ENCODE measurements at places on chromosomes 3 and 15.

- peak; percentile 62 for DNase-seq
These were observed 5.2 kb downstream of the SNX1 start for GRCh38 chr15:64100958-64101357.

DNA sequence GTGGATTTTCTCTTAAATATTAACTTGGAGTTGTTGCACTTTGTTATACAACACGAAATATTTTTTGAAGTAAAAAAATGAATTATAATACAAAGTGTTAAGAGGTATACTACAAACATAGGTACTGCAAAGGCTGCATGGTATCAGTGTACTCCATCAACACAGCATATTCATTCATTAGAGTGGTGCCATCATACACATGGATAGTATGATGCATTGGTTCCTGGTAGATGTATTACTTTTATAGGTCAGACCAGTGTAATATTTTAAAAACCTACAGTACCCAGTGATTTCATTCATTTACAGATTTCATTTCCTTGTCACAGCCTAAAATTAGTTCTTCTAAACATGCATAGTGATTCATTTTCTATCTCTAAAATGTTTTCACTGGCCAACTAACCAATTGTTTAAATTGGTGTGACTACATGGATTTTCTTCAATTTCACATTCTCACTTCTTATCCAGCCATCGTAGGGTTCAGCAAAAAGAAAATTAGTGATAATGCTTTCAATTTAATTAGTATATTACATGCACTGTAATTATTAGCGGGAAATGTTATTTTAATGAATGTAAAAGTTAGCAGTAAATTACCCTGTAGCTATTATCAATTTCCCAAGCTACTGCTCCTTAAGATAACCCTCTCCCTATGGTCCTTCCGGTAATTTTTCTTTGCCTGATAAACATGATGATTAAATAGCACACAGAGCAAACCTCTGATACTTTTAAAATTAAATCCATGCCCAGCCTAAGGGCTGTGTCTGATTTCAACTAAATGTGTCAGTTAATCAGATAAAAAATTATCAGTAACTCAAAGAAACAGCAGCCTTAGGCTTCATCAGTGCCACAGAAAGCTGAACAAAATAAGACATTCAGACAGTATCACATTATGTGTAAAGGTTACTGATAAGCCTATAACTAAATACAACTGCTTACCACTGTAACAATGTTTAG lies 68.4 kb downstream of the DPH6 start:
- DNase-seq: no peak

DNA sequence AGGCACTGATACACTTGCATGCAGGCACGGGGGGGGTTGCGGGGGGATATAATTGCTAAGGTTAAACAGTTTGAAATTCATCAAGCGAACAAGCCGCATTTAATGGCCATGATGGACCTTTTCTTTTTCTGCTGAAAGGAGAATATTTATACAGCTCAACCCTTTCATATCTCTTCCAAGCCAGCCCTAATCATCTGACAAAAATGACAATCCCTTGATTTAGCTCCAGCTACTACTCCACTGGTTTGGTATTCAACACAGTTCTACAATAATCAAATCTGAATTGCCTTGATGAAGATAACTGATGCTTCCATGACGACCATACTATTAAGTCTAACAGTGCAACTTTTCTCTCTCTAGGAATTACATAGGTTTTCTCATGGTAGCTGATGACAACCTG lies 374.9 kb downstream of the PLCL2 start:
- no peak for DNase-seq

- no peak for DNase-seq
These were observed 522.6 kb upstream of the PROK2 start for GRCh38 chr3:72307438-72308115.
